ENCODE measurements at places on chromosomes 1 and 21.

DNA sequence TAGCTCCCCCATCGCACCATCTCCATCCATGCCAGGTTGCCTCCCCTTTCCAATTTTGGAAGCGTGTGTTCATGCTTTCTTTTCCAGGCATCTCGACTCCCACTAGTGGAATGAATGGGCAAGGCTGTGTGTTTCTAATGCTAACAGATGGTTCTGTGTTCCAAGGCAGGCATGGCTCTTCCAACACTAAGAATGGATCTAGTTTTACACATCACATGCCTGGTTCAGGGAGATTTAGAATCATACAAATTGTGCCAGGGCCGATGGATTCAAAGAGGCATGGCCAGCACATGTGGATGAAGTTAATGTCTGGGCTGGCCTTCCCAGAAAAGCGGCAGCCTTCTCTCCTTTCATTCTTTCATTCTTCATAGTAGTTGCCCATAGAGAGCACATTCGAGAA is 438.7 kb downstream of the PRDM2 start:
- DNase-seq: no peak

- no peak for DNase-seq
Observed at GRCh38 chr1:183831311-183831710, 26.4 kb downstream of the RGL1 start.

GRCh38 chr1:224377676-224378006 is 21.0 kb downstream of the CNIH4 start:
- DNase-seq: no peak

- DNase-seq: no peak
Observed at GRCh38 chr1:76351655-76352054, 277.1 kb downstream of the ST6GALNAC3 start.

- no peak for DNase-seq
Observed at GRCh38 chr1:20725189-20726117, 7.0 kb downstream of the SH2D5 start.

- no peak for DNase-seq
Observed at GRCh38 chr1:246043556-246043955, 463.5 kb downstream of the SMYD3 start.

GRCh38 chr1:162502928-162503327 is 5.3 kb downstream of the UHMK1 start:
- no peak for DNase-seq

GRCh38 chr1:172203135-172203823 is 217.2 kb upstream of the C1orf105 start:
- no peak for DNase-seq

- no peak for DNase-seq
Observed at GRCh38 chr1:7749126-7749525, 22.0 kb upstream of the VAMP3 start.

- DNase-seq: no peak
Observed at GRCh38 chr1:241711326-241711725, 59.2 kb downstream of the WDR64 start.

DNA sequence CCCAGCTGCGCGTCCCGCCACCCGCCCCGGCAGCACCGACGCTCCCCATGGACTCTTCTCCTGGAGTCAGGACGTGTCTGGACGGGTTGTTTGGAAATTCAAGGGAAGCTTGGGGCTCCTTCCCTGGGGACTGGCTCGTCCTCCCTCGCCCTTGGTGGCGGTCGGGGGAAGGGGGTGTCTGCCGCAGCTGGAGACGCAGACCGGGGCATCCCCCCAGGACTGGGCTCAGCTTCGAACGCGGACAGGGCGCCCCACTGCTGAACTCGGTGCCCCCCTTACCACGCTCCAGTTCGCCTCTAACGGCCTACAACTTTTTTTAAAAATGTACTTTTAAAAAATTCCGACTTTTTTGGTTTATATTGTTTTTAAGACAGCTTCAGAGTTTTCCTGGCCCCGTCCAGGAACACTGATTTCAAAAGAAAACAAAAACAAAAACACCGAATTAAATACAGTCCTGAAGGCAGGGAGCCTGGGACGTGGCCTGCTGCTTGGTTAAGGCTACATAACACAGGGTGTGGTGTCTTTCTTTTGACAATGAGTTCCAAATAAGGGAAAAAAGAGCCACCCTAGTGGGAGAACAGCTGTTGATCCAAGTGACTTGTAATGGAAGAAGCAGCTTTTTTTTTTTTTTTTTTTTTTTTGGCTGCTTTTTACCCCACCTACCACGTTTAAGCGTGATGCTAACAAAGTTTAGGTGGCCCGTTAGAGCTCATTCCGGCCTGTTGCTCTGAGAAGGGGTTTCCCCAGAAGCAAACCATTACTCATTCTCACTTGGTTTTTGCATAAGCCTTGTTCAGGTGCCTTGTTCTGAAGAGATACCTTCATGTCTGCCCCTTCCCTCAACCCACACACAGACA is 862 bp upstream of the DIPK1A start:
- DNase-seq: peak; percentile 21

Data from activated CD8-positive, alpha-beta memory T cell treated with anti-CD3 and anti-CD28 coated beads for 1 hour (primary cell).